Large intestine (tissue), 12 donors: ENCODE measurements at places on chromosomes 11 and 22. TPM values are rescaled to one million over a fixed set of nuclear protein-coding genes. Genes with fewer than 3 reads are reported as not detected.

DNA sequence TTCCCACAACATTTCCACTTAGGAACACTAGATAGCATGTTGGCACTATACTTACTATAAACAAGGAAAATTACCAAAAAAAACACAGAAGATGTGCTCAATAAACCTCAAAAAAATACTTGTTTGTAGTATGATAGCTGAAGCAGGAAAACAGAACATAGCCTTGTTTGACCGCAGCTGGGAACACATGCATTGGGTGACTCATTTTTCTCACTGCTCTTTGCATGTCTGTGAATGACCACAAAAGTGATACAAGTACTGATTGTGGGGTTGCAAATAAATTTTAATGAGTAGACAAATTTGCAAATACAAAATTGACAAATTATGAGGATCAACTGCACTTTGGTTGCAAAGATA is 22.8 kb upstream of the GUCY1A2 start:
- H3K4me1 ChIP-seq = no peaks in the 10 kb centered on the region
- no peak overlapping the region for H3K4me3 ChIP-seq
- no peaks in the 10 kb centered on the region for H3K36me3 ChIP-seq
- DNase-seq = no peak
- H3K27ac ChIP-seq = no peak overlapping the region
- H3K27me3 ChIP-seq = no peaks in the 10 kb centered on the region

- H3K27ac ChIP-seq = no peak overlapping the region
- H3K4me1 ChIP-seq = no peaks in the 10 kb centered on the region
- no peak overlapping the region for H3K4me3 ChIP-seq
- no peak for DNase-seq
- no peaks in the 10 kb centered on the region for H3K27me3 ChIP-seq
- no peaks in the 10 kb centered on the region for H3K36me3 ChIP-seq
These were observed 80.6 kb upstream of the CARD18 start for GRCh38 chr11:105220121-105220520.

The FAM89B gene
- polyA plus RNA-seq = 25.9 TPM

DNA sequence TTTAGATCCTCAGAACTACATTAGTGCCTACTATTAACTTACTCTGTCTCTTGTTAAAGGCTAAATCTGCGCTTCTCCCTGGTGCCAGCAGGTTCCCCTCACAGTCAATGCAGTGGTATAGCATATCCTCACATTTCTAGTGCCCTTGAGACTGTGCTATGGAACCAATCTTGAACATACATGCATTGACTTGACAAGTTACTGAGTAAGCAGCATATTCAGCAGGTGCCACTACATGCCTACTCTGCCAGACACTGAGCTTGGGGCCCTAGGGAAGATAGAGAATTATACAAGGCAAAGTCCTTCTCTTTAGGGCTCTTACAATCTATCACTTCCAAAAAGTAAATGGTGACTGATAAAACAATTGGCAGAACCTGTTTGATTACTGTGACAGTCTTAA is 3.2 kb downstream of the FUT4 start:
- H3K27ac ChIP-seq = peak overlapping the region; percentile 71
- H3K4me3 ChIP-seq = peak overlapping the region; percentile 83
- DNase-seq = peak; percentile 85
- peaks cover 2% of the 10 kb centered on the region for H3K36me3 ChIP-seq
- no peaks in the 10 kb centered on the region for H3K27me3 ChIP-seq
- peaks cover 17% of the 10 kb centered on the region for H3K4me1 ChIP-seq

DNA sequence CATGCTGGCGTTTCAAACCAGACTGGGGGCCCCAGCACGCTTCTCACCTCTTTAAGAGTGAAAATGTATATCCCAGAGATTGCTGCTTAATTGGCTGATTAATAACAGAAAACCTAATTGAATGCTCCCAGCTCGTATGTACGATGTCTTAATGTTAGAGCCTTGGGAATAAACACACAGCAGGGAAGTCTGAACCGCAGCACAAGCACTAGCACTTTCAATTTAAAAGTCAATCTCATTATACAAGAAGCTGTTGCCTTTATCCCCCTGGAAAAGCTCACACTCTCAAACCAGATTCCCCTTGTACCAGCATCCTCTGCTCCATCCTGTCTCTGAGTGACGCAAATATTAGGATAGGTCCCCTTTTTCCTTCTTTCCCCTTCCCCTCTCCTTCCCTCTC is 449.1 kb downstream of the MN1 start:
- no peaks in the 10 kb centered on the region for H3K27me3 ChIP-seq
- peaks cover 14% of the 10 kb centered on the region for H3K4me1 ChIP-seq
- DNase-seq = no peak
- no peak overlapping the region for H3K4me3 ChIP-seq
- H3K36me3 ChIP-seq = no peaks in the 10 kb centered on the region

- H3K4me3 ChIP-seq = no peak overlapping the region
- no peaks in the 10 kb centered on the region for H3K27me3 ChIP-seq
- no peaks in the 10 kb centered on the region for H3K36me3 ChIP-seq
- H3K4me1 ChIP-seq = no peaks in the 10 kb centered on the region
These were observed 70.4 kb downstream of the CELSR1 start for GRCh38 chr22:46467006-46467405.

The SLC22A8 gene
- 0.07 TPM for polyA plus RNA-seq

The LGR4 gene
- polyA plus RNA-seq = 53.2 TPM

- no peak overlapping the region for H3K27ac ChIP-seq
- H3K36me3 ChIP-seq = no peaks in the 10 kb centered on the region
- H3K4me3 ChIP-seq = no peak overlapping the region
- no peak for DNase-seq
- no peaks in the 10 kb centered on the region for H3K27me3 ChIP-seq
These were observed 4.0 kb upstream of the RBM14 start for GRCh38 chr11:66612458-66612857.
